ENCODE measurements at places on chromosomes 1 and 21.

DNA sequence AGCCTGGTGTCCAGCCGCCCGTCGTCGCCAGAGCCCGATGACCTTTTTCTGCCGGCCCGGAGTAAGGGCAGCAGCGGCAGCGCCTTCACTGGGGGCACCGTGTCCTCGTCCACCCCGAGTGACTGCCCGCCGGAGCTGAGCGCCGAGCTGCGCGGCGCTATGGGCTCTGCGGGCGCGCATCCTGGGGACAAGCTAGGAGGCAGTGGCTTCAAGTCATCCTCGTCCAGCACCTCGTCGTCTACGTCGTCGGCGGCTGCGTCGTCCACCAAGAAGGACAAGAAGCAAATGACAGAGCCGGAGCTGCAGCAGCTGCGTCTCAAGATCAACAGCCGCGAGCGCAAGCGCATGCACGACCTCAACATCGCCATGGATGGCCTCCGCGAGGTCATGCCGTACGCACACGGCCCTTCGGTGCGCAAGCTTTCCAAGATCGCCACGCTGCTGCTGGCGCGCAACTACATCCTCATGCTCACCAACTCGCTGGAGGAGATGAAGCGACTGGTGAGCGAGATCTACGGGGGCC is 1.2 kb downstream of the OLIG2 start:
- DNase-seq = no peak

DNA sequence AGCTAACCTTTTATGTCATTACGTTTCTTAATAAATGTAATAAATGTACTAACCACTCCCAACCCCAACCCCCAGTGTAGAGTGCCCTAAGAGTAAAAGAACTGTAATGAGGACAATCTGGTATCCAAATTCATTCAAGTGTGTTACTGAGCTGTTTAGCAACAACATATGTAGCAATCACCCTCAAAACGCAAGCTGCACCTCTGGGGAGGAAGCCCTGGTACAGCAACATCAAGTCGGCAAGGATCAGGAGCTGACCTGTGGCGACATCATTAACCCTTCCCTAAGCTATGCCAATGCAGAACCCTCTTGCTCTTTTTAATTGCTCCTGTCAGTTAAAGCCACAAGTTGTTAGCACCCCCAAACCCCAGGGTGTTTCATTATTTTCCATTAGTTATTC is 47.1 kb downstream of the STX6 start:
- no peak for DNase-seq

GRCh38 chr1:49104575-49104974 is 327.9 kb upstream of the BEND5 start:
- peak; percentile 16 for DNase-seq

DNA sequence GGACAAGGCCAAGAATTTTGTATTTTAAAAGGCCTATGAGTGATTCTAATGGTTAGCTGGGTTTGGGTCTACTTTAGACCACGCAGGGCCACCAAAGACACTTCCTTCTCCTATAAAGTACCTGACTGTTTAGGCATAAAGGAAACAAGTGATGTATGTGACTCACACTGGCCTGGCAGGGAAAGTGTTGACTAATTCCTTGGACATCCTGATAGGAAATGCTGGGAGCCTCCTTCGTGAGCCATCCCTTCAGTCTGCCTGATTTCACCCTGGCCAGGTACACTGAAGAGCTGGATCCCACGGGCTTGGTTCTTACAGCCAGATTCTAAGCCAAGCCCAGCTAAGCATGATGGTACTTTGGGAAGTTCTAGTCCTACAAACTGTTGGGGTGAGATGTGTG is 100.5 kb upstream of the HMGB4 start:
- peak; percentile 54 for DNase-seq

DNA sequence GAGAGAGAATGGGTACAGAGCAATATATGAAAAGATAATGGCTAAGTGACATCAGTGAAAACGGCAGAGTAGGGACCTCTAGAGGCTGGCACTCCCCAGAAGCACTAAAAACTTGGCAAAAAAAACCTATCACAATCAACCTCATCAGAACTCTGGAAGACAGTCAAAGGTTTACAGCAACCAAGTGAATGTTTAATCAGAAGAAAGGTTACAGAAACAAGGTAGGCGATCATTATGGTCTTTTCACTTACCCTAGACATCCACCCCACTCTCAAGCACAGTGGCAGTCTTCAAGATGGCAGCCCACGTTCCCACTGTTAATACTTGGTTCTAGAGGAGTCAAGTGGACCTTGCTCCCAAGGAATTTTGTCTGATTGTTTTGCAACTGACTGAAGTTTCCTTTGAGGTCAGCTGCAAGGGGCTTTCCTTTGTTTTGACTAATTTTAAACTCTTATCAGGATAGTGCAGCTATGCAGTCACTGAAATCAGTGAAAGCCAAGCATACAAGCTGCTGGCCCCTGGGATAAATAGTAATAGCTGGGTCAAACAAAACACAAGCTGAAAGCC is 7.2 kb downstream of the KIFAP3 start:
- no peak for DNase-seq

DNA sequence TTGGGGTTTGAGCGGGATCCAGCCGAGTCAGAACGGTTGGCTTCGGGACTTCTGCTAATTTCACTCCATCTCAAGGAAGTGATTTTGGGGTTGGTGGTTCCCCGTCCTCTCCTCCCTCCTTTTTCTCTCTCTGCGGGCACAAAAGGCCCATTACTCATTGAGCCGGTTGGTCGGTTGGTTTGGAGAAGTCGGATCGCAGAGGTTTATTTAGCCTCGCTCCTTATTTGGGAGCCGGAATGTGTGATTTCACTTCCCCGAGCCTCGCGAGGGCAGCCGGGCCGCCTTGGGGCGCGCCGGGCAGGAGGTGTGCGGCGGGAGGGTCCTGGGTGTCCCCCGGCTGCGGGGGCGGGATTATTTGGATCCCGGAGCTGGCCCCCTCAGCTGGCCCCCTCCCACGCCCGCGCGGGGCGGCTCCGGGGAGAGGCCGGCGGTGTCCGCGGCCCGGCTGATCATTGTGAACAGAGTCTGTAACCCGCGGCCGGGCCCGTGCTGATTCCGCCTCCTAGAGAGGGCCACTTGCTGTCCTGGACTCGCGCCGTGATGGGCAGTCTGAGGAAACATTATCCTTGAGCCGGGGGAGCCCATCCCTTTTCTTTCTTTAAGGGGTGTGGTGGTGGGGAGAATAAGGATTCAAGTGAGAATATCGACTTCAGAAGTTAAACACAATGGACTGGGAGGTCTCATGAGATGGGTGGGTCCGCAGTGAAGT is 1.2 kb downstream of the MAPKAPK2 start:
- peak; percentile 78 for DNase-seq

GRCh38 chr1:110477041-110477440 is 26.1 kb downstream of the PROK1 start:
- DNase-seq = peak; percentile 29

DNA sequence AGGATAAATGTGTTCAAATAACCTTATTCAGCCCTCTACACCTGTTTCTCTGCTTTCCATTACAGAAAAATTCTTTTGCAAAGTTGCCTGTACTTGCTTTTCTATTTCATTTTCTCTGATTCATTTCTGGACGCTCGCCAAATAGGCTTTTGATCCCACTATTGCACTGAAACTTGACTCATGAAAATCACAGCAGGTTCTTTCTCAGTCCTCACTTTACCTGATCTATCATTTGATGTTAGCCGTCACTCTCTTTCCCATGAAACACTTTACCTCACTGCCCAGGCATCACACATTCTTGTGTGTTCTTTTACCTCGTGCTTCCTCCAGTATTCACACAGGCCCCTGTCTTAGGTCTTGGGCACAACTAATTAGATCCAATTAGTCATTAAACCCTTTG is 26.2 kb downstream of the HSPA13 start:
- DNase-seq = peak; percentile 1

- no peak for DNase-seq
These were observed at the start of gene NHLH2 for GRCh38 chr1:115840605-115841460. TSS of gene NHLH2 (minus strand) at chr1:115841126. CDS start at chr1:115838372, 2,754 bp downstream.

DNA sequence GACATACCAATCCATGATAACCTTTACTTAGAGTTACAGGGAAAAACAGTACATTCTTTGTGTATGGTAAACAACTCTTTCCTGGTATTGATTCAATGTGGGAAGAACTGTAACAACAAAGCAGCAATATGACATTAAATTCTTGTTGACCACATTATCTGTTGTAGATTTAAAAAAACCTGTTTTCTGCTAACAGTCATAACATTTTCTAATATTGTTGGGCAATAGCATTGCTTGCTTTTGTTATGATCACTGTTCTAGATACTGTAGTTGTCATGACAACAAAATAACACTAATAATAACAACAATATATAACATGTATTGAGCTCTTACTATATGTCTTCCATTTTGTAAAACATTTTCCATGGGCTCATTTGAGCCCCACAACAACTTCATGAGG is 54.2 kb downstream of the PDE4B start:
- DNase-seq = no peak

GRCh38 chr21:46065914-46066551 is 31.9 kb upstream of the COL6A2 start:
- peak; percentile 47 for DNase-seq

GRCh38 chr1:192201303-192201702 is 43.0 kb downstream of the RGS18 start:
- DNase-seq = no peak

DNA sequence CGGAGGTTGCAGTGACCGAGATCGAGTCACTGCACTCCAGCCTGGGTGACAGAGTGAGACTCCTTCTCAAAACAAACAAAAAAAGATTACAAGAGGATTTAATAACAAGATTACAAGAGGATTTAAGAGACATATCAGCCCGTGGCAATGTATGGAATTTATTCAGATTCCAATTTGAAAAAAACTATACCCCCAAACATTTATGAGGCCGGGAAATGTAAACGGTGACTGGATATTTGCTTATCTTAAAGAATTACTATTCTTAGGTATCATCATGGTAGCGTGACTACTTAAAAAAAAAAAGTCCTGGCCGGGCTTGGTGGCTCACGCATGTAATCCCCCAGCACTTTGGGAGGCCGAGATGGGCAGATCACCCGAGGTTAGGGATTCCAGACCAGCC is 21.2 kb upstream of the ELK4 start:
- DNase-seq = no peak

DNA sequence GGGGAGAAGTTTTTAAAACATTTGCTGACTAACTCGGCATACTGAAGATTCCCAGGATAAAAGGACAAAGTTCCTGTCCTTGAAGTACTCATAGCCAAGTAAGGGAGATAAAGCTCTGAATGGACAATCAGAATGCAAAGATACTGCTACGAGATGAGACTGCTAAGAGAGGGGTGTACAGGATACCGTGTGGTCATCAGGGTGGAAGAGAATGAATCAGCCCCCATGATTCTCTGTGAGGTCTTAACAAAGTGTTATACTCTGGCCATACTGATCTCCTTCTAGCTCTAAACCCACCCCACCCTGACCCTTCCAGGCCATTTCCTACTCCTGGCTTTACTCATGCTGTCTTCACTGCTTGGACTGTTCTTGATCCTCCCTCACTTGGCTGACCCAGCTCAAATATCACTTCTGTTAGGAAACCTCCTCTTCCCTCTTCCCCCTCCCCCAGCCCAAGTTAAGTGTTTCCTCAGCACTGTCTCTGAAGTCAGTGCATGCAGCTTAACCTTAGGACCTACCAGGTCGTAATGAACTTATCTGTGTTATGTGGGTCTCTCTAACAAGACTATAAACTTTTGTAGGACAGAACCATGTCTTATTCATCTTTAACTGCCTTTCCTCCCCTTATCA is 15.8 kb upstream of the MAGOH start:
- no peak for DNase-seq

DNA sequence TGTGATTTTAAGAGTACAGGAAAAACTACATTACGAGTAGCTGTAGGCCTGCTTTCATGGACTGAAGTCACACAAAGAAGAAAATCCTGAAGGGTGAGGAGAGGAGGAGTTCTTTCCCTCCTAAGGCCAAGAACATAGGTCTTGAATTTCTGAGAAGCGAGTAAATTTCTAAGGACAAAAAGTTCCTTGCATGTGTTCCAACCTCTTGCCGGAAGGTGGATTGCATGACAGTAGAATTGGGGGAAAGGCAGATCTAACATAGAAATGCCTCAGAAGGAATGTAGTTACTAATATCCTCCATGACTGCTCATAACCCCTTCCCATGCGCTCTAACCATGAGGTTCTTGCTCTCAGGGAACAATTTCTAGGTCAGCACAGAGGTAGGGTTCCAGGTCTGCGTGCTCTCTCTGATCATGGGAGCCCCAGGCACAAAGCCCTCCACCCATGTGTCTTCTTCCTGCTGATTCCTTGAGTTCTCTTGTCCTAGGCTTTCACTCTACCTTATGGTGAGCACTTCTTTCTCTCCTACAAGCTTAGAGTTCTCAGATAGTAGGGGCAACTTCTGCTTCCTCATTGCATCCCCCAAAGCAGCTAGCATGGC is 13.7 kb downstream of the CD2 start:
- no peak for DNase-seq

DNA sequence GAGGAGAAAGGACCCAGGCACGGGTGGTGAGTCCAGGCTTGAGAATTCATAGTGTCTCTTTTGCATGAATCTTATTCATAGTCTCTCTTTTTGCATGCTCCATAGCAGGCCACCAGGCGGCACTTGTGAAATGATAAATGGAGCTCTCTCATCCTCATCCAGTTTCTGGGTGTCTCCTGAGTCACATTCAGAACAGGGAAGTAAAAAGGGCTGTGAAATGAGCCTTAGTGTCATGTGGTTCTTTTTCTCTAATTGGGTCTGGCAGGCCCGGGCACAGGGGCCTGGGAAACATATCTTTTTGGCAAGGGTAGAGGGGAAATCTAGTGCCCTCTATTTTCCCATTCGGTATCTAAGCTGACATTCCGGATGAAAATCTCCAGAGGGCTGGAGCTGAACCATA is 19.1 kb upstream of the NCF2 start:
- DNase-seq = peak; percentile 91

- no peak for DNase-seq
These were observed 883 bp downstream of the LAMTOR2 start for GRCh38 chr1:156055281-156056048.

GRCh38 chr1:61445269-61445825 is 279.6 kb downstream of the TM2D1 start:
- no peak for DNase-seq

GRCh38 chr1:110155878-110156522 is 5.7 kb downstream of the SLC6A17 start:
- peak; percentile 60 for DNase-seq

DNA sequence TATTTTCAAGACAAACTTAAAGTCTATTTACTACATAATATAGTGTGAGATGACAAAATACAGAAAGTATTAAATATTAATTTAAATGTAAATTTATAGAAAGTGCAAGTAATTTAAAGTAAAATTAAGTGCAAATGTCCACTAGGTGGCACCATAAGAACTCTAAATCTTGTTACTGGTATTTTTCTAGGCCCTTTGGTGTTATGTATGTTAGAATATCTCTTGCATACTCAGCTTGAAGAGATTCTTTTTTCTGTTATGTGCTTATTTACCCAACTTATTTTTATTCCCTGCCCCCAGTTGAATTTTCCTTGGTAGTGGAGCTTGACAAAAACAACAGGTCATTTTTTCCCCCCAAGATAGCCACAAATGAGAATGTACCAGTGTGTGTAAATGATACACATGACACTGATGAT is 71.5 kb downstream of the RPS6KC1 start:
- peak; percentile 59 for DNase-seq

- DNase-seq = peak; percentile 84
These were observed 10.8 kb upstream of the SMYD2 start for GRCh38 chr1:214270097-214270650.

- DNase-seq = no peak
These were observed 43.4 kb downstream of the VWA5B1 start for GRCh38 chr1:20334103-20334502.

- no peak for DNase-seq
These were observed 5.6 kb downstream of the CHRNB2 start for GRCh38 chr1:154573168-154573510.

GRCh38 chr1:55938376-55938850 is 641.0 kb downstream of the PLPP3 start:
- DNase-seq = no peak

Data from fibroblast of skin of scalp (primary cell).